ENCODE measurements at places on chromosomes 7 and 10.

DNA sequence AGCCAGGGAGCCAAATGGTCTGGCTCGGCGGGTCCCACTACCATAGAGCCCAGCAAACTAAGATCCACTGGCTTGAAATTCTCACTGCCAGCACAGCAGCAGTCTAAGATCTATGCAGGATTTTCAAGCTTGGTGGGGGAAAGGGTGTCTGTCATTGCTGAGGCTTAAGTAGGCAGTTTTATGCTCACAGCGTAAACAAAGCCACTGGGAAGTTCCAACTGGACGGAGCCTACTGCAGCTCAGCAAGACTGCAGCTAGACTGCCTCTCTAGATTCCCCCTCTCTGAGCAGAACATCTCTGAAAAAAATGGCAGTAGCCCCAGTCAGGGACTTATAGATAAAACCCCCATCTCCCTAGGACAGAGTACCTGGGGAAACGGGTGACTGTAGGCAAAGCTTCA, 277.6 kb upstream of the PHF14 start:
- DNase-seq: no peak

DNA sequence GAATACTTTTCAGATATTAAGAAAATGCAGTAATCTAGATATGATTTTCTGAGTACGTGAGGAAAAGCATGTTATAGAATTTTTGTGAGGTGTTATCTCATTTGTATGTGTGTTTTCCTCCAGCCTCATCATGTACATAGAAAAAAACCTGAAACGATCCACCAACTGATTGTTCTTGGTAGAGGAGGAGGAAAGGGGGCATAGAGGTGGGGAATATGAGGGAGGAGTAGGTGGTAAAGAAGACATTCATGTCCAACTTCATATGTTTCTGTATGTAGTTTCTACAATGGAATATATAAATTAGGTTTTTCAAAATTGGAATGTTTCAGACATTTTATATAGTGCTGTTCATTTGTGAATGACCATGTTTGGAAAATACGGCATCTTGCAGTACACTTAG, 109.4 kb downstream of the TRIM24 start:
- DNase-seq: no peak

- DNase-seq: no peak
Observed at GRCh38 chr7:27211764-27212204, 11.9 kb upstream of the HOXA13 start.

- DNase-seq: peak; percentile 39
Observed at GRCh38 chr10:120979435-120980278, 128.5 kb downstream of the WDR11 start.

DNA sequence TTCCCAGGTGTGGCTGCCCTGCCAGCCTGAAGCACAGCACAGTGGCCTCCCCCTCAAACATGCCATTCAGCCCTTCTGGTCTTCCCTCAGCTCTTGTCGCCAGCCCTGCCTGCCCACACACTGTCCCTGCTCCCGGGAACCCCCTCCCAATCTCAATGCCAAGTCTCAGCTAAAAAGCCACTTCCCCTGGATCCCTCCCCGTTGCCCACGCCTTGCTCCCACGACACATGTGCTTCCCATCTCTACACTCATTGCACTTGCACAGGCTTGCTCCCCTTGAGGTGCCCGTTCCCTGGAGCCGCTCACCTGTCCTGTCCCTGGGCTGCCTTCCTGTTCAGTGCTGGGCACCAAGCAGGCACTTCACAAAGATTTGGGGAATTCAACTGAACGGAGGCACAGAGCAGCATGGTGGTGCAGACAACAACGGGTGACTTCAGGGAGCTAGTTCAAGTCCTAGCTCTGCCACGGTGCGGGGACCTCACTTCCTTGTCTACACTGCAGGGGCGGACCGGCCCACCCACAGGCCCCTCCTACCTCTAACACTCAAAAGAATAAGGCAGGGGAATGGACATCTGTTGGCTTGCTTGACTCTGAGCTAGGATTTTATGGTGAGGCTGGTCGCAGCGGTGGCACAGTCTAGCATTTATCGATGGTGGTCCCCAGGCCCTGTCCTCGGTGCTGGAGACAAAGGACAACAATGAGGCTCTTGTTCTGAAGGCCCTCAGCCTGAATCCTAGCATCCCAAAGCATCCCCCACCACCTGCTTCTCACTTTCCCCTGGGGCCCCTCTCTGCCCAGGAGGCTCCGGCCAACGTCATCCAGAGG, 18.4 kb downstream of the RGS10 start:
- DNase-seq: no peak

DNA sequence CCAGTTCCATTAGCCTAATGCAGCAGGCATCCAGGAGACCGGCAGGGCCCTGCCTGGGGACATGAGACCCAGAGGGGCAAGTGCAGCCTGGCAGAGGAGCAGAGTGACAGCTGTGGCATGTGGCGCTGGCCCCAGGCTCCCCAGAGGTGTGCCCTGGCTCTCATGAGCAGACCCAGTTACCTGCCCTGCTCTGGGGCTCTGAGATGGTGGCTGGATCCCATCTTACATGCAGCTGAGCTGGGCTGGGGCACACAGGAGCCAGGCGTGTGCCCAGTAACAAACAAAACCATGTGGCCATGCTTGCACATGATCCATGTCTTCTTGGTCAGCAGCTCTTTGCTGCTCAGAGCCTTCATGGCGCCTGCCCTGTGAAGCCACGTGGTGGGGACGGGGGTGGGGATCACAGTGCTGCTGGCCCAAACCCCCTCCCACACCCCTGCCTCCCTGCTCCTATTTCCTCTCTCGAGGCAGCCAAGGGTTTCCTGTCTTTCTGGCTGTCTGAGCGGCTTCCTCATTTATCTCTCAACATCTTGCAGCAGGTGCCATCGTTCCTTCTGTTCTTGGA, 40.3 kb upstream of the GTF2I start:
- DNase-seq: peak; percentile 50

DNA sequence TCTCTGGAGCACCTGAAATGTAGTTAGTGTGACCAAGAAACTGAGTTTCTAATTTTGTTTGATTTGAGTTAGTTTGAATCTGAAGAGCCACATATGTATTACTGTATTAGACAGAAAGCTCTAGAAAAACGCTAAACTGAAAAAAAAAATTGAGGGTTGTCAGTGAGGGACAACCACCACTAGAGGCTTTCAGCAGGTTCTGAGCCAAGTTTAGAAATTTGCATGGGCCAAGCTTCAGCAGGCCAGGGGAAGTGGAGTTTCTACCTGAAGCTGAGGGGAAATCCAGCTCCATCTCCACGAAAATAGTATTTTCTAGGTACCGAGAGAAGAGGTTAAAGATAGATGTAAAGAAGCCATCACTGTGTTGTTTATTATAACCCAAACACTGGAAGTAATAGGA, 77.9 kb upstream of the PLXNA4 start:
- no peak for DNase-seq

- DNase-seq: no peak
Observed at GRCh38 chr7:138205614-138206150, 129.4 kb downstream of the AKR1D1 start.

DNA sequence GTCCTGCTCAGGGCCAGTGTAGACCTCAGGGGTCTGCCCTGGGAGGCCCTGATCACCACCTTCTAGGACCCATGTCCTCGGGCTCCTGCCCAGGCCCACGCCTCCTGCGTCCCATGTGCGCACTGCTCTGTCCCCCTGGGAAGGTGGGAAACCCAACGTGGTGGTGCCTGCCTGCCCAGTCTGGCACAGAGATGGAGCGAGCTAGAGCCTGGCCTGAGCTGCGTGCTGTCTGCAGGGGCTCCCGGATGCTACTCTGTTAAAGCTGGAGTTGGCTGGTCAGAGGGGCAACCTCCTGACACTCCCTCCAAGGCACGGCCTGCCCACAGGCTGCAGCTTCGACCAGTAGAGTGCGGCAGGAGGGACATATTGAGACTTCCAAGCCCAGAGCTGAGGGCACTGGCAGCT, 171.7 kb downstream of the DNAJB6 start:
- no peak for DNase-seq

GRCh38 chr10:102106998-102107397, 13.2 kb downstream of the LDB1 start:
- no peak for DNase-seq

GRCh38 chr10:58451193-58451889, 61.3 kb upstream of the BICC1 start:
- no peak for DNase-seq

GRCh38 chr7:106392590-106392989, 107.8 kb upstream of the NAMPT start:
- no peak for DNase-seq

GRCh38 chr10:92384741-92385140, 93.8 kb downstream of the MARCHF5 start:
- DNase-seq: no peak

DNA sequence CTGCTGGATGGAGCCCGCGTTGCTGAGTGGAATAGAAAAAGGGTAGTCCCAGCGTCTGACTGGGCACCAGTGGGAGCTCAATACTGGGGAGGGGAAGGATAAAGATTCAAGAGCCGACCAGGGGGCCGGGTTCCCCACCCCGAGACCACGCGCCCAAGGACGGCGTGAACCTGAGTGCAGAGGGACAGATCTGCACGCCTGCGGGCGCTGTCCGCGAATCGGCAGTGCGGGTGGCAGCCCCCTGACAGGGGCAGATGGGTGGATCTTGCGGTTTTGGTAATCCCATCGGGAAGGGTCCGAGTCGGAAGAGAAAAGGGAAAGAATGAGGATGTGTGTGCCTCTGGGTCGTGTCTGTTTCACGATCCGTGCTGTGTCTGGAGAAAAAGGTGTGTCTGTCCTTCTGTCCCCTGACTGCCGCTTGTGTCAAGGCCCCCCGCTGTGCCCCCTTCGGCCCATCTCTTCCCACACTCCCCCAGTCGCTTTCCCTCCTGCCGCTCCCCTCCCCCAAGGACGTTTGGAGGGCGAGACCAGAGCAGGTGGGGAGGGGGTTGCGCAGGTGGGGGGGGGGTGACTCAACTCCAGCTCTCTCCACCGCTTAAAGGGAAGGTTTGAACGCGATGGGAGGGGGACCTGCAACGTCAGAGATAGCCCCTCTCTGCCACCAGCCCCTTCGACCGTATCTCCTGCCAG, 734 bp upstream of the VGF start:
- DNase-seq: no peak

All from BE2C (cell line).